Activated CD4-positive, alpha-beta T cell treated with anti-CD3 and anti-CD28 coated beads for 4 hours (primary cell): ENCODE measurements at places on chromosomes 6 and 20.

DNA sequence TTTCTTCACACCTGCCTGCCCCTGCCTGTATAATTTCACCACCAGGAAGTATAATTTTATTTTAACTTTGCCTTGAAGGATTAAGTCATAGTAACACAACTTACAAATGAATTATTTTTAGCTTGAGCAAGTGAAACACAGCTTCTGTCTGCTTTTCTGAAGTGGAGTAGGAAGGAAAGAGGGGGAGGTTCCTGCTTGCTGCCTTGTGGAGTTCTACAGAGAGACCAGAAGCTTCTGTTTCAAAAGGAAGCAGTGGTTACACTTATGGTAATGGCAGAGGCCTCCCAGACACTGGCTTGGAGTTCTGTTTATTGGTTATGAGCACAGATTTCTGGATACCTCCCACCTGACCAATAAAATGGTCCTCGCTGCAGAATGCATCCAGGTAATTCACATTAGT is 159.6 kb downstream of the TMEM200A start:
- DNase-seq: no peak

DNA sequence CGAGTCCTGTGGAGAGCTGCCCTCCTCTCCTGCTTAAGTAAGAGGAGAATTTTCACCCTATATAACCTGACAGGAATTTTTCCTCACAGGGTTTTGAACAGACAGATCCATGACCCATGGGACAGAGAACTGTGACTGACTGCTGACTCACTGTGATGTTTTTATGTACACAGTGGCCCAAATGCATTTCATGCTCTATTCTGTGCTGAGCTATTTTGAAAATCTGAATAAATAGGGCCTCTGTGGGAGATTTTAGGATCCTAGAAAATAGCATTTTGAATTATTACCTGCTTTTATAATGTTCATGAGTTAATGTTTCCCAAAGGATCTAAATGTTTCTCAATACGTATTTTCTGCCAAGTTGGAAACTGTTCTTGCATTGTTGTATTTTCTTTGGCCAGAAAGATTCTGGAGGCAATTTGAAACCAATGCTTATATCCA is 577.4 kb downstream of the HTR1B start:
- no peak for DNase-seq

- no peak for DNase-seq
Measured at GRCh38 chr20:35954907-35955251, 577 bp upstream of the SCAND1 start.

DNA sequence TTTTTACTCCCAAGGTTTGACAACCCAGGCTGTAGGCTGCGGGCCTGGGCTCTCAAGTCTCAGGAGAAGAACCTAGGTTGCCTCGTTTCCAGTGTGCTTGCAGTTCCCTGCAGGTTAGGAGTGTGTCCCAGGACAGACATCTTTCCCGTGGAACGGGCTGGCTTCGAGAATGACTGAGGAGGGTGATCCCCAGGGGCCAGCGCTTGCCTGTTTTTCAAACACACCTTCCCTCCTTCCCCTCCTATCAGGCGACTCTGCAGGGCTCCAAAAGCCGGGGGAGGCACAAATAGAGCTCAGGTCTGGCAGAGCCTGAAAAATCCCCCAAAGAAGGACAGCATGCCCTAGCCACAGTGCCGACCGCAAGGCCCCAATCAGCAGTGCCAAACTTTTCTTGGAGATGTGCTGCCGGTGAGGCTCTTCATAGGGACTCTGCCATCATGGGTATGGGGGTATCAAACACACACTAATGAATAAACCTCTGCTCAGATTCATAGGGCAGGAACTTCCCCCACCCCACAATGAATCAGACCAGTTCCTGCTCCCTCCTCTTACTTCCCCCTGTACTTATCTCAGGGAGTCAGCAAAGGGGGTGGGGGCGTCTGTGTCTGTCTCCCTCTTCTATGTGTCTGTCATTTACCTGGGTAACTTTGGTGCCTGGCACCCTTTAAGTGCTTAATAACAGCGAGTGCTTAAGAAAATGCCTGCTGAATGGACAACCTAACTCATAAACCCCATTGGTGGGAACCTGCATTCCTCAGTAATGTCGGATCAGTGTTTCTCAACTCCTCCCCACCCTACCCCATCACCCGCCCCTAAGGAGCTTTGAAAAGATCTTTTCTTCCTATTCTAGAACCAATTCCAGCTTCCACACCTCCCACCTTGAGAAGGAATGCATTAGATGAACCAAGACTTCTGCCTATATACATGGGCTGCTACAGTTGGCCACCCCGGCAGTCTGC is 1.6 kb downstream of the KCNG1 start:
- no peak for DNase-seq

DNA sequence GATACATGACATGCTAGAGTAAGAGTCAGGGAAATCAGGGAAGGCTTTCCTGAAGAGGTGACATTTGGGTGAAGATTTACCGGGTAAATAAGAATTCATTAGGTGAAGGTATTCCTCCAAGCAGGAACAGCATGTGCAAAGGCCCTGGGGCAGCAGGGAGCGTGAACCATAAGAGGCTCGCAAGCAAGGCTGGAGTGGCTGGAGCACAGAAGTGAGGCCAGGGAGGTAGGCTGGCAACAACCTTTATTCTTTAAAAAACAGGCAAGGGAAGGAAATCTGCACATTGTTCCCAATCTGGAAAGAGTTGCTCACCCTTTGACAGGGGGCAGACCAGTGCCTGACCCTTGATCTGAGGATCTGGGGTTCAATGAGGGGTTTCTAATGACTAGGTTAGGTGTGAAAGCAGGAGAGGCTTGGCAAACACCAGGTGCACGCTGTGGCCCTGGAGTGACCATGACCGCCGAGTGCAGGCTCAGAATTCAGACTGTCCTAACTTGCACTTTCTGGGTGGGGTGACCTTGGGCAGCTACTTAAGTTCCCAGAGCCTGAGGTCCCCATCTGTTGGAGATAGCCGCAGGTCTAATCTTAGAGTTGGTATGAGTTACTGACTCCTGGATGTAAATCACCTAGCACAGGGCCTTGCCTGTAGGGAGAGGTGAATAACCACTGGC is 1.9 kb downstream of the KIAA1755 start:
- DNase-seq: no peak

DNA sequence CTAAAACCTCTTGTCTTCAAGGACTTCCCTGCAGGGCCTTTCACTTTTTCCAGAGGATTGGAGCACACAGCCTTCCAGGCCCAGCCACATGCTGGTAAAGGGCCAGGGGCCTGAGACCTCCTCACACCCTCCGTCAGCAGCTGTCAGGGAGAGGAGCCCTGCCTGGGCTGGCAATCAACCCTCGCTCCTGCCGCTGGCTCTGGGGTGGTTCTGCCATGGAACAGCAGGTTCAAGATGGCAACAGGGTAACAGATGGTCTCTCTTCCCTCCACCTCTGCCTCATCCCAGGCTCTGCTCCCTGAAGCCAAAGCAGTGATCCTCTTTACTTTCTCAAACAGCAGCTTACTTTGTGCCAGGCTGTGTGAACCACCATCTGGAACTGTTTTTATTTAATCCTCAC is 23.8 kb downstream of the PCNA start:
- DNase-seq: no peak

DNA sequence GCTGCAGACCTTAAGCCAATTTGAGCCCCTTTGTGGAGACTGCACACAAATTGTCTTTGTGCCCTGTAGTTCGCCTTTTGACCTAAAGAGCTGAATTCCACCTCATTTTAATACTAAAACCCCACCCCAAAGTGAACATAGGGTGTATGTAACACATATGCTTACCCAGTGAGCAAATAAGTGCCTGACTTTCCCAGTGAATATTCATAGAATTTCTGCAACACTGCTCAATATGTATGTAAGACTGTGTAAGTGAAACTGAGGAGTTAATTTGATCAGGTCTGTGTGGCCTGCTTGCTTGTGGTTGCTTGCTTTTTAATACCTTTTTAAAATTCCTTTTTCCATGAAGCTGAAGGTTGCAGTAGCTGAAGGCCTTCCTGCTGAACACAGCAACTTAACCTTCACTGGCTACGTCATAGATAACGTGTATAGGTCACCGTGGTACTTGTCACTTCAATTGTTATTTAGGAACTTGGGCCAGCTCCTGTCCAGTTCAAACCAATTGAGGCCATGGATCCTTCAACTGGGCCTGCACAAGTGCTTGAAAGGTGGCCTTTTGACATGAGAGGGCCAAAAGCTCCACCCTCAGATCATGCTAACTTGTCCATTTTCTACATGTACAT is 131.7 kb upstream of the BTBD3 start:
- DNase-seq: no peak

GRCh38 chr6:143806282-143807102 is 36.6 kb upstream of the LTV1 start:
- peak; percentile 68 for DNase-seq

DNA sequence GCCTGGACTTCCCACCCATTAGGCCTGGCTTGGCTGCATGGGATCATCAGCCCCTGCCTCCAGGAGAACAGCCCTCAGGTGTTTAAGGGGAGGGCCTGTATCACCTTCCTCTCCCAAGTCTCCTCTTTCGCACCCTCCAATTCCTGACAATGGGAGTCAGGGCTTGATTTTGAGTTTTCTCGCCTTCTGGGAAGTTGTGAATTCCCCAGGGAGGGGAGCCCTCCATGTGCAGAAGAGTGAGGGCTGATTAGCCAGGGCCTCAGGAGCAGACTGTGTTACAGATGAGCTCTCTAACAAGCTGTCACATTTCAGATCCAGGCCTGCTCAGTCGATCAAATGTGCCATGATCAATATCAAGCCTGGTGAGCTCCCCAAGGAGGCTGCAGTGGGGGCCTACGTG is 42.4 kb downstream of the CNBD2 start:
- DNase-seq: no peak
